ENCODE measurements at places on chromosomes 1 and 21.

GRCh38 chr1:230188826-230189225, 121.8 kb downstream of the GALNT2 start:
- DNase-seq: no peak

GRCh38 chr1:30422251-30422650, 301.1 kb downstream of the MATN1 start:
- DNase-seq: no peak

- no peak for DNase-seq
Observed at GRCh38 chr1:41650028-41650880, 165.8 kb upstream of the EDN2 start.

DNA sequence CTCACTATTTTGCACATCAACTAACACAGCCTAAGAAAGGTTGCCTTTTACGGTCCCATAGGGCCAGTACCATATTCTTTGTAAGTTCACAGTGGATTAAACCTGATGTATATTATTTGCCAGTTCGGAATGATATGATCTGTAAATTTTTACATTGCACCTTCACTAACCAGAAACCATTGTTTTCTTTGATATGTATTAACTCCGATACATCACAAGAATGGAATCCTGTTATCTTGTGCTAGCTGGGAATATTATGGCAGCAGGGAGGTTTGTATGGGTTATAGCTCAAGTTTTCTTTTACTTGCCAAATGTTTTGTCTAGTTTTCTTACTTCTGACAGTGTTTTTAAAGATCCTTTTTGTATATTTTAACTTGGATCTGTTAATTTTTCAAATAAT, 51.4 kb upstream of the S1PR1 start:
- no peak for DNase-seq

Measured in activated CD4-positive, CD25-positive, alpha-beta regulatory T cell treated with anti-CD3 and anti-CD28 coated beads, Interleukin-2, amount 50 U/mL, for 72 hours (primary cell).